Glomerular endothelial cell (primary cell): ENCODE measurements at places on chromosomes 1 and 21. TPM values are rescaled to one million over a fixed set of nuclear protein-coding genes. Genes with fewer than 3 reads are reported as not detected.

GRCh38 chr21:46001821-46002681 is 20.5 kb downstream of the COL6A1 start:
- DNase-seq, result no peak

DNA sequence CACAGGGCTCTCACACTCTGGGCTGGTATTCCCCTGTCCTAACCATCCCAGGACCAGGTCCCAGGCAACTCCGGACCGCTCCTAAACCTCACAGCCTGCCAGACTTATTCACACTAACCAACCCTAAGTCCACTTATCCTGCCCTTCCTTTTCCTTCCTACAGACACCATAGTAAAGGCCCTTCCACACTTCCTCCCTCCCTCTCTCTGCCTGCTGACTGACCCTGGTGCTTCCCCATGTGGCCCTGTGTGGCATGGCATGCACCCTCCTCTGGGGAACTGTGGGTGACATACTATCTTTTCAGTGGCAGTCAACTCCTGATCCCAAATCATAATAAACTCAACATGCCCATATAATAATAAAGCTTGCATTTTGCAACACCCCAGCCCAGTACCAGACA is 155.1 kb upstream of the DNAH14 start:
- no peak for DNase-seq

DNA sequence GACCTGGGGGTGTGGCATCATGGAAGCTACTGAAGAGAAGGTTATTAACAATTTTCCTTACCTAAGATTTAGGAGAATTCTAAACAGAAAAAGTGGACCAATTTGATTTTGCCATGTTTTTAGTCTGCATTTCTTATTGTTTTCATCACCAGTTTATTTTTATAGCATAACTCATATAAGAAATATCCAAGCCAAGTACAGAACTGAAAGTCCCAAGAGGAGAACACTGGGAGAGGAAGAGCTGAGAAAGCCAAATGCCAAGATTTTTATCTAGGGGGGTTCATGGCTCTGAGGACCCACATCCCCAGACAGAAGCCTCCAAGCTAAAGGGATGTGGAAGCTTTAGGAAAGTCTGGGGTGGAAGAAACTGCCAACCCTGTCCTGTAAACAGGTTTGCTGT is 109.4 kb upstream of the DUSP10 start:
- no peak for DNase-seq

DNA sequence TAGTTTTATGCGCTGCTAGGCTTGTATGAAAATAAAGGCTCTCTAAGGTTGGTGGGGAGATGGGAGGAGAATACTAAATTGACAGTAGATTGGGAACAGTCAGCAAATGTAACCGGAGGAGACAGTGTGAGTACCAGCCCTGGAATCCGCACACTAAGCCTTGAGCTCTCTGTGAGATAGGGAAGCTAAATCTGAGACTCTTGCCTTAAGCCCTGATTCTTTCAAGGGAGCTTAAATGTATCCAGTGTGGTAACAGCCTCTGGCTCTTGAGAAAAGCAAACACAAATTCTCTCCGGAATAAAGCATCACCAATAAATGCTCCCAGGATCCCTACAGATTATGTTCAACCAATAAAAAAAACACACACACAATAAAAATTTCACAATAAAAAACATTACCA is 33.0 kb upstream of the PDPN start:
- DNase-seq, result no peak

- no peak for DNase-seq
Observed at GRCh38 chr21:42411197-42411869, 7.6 kb downstream of the UBASH3A start.

- no peak for DNase-seq
Observed at GRCh38 chr21:45640888-45641479, 2.5 kb upstream of the PCBP3 start.

GRCh38 chr1:43021547-43022474 is 63.1 kb upstream of the SLC2A1 start:
- no peak for DNase-seq

DNA sequence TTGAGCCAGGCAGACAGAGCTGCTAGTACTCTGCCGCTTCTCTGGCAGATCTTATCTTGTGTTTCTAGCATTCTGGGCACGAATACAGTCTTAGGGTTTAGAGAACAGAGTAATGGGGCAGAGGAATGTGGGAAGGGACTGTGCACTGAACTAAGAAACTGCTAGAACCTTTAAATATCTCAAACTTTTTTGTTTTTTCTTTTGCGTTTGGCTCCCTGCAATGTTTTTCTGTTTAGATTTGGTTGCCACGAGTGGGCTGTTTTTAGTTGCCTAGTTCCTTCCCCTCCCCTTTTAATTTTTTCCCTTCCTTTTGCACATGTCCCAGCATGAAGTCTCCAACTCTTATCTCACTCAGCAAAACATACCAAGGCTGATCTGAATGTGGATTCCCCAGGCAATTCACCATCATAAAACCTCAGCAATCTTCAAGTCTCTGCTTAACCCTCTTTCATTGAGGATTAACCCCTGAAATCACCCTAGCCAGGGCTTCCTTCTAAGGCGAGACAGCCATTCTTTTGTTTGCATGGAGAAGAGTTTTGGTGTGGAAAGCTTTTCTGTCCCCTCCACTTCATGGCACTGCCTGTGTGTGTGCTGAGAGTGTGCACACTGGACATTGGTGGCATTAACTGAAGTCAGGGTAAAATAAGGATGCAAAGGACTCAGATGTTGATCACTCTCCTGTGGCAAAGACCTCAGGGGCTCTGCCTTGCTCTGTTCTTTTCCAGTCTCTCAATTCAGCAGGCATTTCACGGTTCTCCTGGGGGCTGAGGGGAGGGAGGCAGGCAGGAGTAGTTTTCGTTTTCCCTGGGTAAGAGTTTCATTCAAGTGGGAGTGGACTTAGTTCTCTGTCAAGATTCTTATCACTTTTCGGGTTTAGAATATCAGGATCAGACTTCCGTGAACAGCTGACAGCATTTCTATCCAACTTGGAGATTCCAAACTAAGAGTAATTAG is 2.8 kb upstream of the ATF3 start:
- DNase-seq, result no peak

DNA sequence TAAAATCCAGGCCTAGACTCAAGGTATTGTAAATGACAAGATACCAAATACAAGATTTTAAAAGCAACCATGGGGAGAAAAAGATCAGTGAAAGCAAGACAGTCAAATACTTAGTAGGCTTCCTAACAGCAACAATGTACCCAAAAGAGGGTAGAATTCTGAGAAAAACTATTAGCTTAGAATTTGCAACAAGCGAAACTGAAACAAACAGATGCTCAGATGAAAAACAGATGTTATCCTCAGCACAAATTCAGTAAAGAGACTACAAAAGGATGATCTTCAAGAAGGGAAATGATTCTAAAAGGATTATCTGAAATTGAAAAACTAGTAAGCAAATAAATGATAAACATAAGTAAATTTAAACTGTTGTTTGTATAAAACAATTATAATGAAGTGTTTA is 40.0 kb downstream of the PDC start:
- no peak for DNase-seq

The VHLL gene
- total RNA-seq, result not detected in 2 replicates

The BATF3 gene
- total RNA-seq, result 1.2 and 1.6 TPM in 2 replicates

The OR6N1 gene
- not detected in 2 replicates for total RNA-seq
